Left cardiac atrium (tissue), 4 donors: ENCODE measurements at places on chromosomes 4 and X. TPM values are rescaled to one million over a fixed set of nuclear protein-coding genes. Genes with fewer than 3 reads are reported as not detected.

The ZNF157 gene
- total RNA-seq: 0.13 TPM

DNA sequence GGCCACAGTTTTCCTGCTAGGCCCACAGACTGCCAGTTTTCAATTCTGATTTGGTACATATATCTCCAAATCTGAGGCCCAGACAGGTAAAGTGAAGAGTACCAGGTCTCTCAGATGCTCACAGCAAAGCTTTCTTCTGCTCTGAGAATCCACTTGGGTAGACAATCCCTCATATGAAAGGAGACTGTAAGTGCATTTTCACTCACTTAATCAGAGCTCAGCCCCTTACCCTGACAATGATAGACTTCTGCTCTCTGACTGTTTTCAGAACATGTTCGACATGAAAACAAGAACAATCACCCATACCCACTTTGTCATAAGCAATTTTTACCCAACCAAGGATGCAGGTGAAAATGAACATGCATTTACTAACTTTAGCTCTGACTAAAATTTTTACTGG, 7.1 kb downstream of the GPRIN3 start:
- no peak for DNase-seq

The TLR1 gene
- 6.9 TPM for total RNA-seq

The FHIP1A gene
- total RNA-seq: 13.0 TPM

The WDR45 gene
- 52.3 TPM for total RNA-seq
